ENCODE measurements at places on chromosomes 1 and 21.

GRCh38 chr1:234495231-234495990 is 16.4 kb upstream of the TARBP1 start:
- no peak for DNase-seq

DNA sequence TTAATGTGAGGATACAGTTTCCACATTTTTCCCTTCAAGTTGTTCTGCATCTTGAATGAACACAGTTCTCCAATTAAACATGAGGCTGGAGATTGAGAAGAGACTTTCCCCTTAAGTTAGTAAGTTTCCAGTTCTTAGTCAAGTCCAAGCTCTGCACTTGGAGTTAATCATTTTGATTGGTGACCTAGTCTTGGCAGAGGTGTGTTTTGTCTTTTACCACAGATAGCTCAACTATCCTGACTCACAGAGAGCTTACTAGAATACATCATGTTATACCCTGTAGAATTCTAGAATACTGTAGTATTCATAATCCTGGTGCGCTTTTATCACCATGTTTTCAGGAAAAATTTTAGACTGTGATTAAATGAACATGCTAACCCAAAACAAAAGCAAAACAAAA is 129.2 kb downstream of the CYYR1 start:
- DNase-seq: no peak

DNA sequence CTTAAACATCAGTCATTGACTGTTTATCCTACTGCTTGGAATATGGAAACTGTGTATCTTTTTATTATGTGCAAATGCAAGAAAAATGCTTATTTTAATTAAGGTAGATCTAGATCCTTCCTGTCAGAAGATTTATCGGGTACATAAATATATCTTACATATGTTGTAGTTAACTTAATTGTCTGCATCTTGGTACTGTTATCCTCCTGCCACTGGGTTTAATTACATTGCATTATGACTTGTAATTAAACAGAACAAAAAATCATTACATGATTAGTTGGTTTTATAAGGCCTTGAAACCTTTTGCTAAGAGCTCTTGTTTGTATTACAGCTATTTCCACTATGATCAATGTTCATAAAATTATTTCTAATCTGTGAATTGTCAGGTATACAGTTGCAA is 211.2 kb downstream of the PTGER3 start:
- DNase-seq: no peak

DNA sequence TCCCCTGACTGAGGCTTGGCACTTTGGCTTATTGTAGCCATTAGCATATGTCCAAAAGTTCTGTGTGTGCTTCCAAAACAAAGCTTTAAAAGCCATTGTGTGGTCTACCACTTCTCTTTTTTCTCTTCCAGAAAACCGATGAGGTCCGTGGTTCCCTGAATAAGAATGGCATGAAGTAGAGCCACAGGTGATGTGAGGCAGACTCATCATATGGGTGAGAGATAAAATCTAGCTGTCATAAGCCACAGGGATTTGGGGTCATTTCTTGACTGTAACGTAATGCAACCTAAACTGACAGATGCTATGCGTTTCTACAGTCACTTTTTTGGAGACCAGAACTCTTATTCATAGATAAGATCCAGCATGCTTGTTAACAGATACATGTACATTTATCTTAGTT is 7.0 kb upstream of the GREM2 start:
- DNase-seq: no peak

DNA sequence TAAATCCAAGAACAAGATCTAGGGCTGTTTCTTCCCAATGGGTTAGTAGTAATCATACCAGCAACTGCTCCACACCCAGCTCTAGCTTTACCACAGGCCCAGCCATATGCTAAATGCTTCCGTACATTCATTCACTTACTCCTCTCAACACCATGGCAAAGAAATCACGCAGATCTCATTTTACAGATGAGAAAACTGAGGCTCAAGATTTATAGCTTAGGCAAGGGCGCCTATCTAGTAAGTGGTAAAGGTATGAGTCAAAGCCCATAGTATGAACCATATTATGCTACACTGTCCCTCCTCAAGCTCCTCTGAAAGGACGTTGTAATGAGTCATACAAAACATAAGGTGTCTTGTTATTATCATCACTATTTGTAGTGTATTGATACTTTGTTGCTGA is 82.2 kb downstream of the NIBAN1 start:
- DNase-seq: no peak

GRCh38 chr1:164308101-164308500 is 250.9 kb upstream of the PBX1 start:
- DNase-seq: no peak

- no peak for DNase-seq
Measured at GRCh38 chr1:202204065-202204464, 10.5 kb downstream of the LGR6 start.

Measured in HuH-7.5 (cell line).